ENCODE measurements at places on chromosomes 6 and 20.

DNA sequence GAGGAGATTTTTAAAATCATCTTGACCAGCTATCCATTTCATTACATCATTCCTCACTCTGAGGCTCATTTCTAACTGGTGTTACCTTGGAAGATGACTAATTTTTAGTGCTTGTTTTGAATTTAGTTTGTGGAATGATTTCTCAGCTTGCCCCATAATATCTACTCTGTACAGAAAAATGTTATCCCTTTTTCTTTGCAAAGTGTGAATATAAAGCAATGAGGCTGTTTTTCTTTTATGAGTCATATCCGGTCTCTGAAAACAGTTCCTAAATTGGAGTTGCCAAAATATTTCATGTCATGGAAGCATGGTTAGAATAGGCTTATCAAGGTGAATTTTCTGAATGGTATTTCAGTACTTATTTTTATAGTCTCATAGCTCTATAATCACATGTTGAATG is 43.8 kb downstream of the FUT9 start:
- no peak for DNase-seq

DNA sequence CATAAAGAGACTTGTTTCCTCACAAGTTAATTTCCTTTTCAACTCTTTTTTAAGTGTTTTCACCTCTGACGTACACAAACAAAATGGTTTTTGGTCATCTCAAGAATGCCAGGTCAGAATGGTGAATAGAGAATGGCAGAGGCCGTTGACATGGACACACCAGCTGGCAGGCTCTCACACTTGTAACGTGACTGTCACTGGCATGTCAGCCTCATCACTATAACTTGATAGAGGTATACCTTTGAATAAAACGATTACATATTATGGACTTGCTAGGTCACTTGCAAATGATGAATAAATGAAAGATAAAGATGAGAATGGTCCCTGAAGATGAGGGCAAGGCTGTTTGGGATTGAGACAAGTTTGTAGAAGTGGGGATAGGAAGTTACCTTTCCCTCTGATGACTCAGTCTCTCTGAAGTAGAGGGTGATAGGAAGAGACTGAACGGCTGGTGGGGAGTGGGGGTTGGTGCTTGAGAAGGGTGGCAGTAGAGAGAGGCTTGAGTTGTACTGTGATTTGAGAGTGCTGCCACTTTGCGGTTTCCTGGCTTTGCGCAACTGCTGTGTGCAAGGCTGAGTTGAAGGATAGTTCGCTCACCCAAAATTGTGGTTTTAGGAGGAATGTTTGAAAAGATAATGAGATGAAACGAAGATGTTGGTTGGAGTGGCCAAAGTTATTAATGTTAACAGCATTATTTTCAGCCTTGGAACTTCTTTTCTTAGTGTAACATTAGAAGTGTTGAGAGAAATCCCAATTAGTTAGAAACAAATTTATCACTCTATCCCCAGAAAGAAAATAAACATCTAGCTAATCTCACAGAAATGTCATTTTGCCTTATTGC is 30.3 kb downstream of the TBPL1 start:
- DNase-seq: peak; percentile 58

DNA sequence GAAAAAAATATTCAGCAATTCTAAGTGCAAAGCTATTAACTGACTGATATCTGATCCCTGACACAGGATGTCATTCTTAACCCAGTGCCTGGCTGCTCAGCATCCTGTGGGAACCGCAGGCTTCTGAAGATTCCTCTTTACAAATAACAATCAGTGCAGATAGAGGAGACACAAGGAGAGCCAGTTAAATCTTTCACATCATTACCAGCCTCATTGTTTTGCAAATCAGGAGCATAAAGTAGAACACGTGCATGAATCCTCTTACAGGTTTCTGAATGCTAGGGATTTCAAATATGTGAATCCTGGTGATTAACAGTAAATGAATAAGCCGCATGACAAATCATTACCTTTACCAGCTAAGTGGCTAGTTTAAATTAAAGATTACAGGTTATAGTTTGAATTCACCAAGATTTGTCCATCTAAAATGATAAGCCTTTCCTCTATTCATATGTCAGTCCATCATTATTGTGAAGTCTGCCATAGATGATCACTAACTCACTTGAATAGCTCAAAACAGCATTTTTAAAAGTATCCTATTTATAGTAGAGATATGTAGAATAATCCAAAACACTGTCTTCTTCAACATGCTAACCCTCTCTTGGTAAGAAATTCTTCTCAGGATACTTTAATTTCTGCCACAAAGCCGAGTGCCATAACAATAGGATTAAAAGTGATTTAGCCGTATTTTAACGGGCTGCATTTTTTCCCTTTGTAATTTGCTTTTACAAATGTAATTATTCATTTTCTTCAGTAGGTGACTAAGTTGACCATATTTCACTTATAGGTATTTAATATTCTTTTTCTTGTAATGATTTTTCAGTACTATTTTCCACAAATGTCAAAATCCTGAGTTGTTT is 367.3 kb upstream of the EPHA7 start:
- no peak for DNase-seq

GRCh38 chr6:112877134-112878100 is 530.3 kb downstream of the RFPL4B start:
- no peak for DNase-seq

- no peak for DNase-seq
Measured at GRCh38 chr6:25971187-25971821, 8.7 kb downstream of the TRIM38 start.

GRCh38 chr6:25034431-25034921 is 98.7 kb upstream of the RIPOR2 start:
- no peak for DNase-seq

- DNase-seq: no peak
Measured at GRCh38 chr6:148041546-148041945, 301.1 kb upstream of the SASH1 start.

DNA sequence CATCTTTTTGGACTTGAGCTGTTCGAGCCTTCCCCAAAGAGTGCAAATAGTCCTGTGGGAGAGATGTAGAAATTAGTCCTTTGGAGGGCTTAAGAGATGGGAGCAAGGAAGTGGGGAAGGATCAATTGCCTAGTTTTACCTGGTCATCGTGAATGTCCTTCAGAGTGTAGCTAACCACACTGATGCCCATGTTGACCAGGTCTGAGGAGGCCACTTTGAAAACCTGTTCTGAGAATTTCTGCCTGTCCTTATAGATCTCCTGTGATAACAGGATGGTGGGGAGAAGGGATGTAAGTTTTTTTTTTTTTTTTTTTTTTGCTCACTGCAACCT is 2.0 kb downstream of the FLOT1 start:
- no peak for DNase-seq

DNA sequence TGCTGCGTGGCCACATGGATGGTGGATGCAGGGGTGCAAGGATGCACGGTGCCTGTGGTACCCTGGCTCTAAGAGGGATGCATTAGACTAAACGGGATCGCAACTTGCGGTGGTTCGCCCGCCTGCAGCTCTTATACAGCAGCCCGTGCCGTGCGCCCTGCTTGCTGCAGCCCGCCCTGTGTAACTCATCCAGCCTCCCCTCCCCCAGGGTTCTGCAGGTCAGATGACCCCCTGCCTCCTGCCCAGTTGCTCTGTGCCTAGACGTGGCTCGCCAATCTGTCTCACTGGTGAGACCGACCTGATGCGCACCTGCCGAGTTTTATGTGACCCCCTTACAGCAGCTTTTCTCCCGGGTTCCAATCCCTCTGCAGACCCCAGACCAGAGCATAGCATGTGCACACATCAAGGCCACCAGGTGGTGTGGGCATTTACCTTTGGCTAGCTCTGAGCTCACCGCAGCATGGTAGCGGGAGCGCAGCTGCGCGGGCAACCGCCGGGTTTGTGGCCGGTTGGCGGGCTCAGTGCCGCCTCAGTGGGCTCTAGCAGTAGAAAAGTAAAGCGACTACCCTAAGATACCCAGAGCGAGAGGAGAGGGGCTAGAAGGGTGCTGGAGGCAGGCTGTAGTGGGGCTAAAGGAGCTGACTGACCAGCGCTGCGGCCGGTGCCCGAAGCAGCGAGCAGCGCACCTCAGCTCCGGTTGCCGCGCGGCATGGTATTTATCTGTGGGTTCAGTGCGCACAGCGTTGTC is 693 bp upstream of the GNAS-AS1 start:
- no peak for DNase-seq

- no peak for DNase-seq
Measured at GRCh38 chr6:158506601-158507000, 53.3 kb upstream of the TMEM181 start.

DNA sequence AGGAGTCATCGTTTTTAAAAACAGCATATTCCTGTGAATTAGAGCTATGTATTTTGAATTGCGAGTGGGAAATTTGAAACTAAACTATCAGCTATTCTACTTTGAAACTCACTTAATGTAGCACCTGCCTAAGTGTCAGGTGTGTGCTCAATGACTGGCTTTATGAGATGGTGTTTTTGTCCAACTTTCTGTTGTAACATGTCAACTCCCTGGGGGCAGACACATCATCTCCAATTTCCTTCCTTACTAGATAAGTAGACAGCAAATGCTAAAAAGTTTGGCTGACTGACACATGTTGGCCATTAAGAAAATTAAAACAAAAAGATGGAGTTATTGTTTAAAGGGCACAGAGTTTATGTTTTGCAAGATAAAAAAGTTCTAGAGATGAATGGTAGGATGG is 226.9 kb downstream of the TFAP2B start:
- no peak for DNase-seq

GRCh38 chr6:83853178-83854000 is at the start of gene RIPPLY2:
TSS of gene RIPPLY2 (plus strand) at chr6:83853360. CDS start at chr6:83853417, 57 bp downstream.
- DNase-seq: peak; percentile 8

DNA sequence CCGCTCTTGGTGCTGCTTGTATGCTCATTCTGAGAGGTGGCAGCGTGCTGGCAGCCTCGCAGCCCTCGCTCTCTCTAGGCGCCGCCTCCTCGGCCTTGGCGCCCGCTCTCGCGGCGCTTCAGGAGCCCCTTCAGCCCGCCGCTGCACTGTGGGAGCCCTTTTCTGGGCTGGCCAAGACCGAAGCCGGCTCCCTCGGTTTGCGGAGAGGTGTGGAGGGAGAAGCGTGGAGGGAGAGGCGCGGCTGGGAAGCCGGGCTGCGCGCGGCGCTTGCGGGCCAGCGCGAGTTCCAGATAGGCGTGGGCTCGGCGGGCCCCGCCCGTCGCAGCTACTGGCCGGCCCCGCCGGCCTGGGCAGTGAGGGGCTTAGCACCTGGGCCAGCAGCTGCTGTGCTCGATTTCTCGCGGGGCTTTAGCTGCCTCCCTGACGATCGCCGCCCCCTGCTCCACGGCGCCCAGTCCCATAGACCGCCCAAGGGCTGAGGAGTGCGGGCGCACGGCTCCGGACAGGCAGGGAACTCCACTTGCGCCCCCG is 19.5 kb upstream of the FAM8A1 start:
- peak; percentile 25 for DNase-seq

DNA sequence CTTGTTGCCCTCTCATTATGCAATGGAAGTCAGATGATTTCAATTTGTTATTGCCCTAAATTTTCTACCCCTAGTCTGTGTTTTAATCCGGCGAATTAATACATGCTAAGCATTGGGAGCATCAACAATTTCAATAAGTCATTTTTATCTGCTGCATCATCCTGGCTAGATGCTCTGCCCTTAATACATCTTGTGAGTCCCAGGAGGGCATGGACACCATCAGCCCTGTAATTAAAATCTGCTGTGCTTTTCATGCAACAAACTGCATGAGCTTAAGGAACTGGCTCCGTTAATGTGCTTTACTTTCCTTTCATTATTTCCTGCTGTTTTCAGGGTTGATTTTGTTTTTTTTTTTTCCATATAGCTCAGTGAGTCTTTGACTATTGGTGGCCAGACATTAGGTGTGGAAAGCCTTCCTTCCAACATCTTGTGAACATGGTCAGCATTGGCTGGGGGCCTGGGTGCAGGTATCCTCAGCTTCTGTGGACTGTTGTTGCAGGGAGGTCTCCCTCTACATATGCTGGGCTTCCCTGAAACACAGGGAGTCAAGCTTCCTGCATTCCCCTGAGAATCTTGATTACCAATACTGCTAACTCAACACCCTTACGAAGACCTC is 8.5 kb upstream of the PBOV1 start:
- no peak for DNase-seq

GRCh38 chr6:149052350-149053106 is 265.0 kb upstream of the TAB2 start:
- DNase-seq: no peak

GRCh38 chr6:39891976-39892375 is 42.3 kb downstream of the MOCS1 start:
- DNase-seq: no peak

DNA sequence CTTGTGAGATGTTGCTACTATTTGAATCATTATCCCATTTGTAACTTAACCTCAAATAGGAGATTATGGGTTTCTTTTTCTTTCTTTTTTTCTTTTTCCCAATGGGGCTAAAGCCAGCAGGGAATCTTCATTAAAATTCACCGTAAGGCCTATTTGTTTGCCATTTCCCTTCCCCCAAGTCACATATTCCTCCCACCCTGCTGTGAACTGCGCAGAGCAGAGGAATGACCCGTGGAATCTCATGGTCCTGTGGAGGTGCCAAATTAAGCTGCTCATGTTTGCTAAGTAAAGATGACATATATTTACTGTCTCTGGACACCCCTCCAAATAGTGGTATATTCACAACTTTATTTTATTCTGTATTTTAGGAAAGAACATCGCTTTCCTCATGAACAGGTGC is 699.3 kb downstream of the RNF144B start:
- DNase-seq: no peak

DNA sequence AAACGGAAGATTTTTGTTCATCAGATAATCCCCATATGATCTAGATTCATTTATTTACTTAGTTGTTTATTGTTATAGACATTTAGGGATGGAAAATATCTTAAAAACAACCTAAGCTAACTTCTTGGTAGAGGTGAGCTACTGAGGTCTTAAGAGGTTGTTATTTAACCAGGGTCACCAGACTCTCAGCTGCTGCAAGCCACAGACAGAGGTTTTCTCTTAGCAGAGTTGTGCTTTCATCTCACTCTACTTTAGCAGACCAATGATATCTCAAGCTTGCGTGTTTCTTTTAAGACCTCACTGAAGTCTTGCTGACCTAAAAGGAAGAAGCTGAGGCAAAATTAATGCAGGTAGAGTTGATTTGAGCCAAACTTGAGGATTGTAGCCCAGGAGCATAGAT is 43.6 kb downstream of the NCOA7 start:
- no peak for DNase-seq

DNA sequence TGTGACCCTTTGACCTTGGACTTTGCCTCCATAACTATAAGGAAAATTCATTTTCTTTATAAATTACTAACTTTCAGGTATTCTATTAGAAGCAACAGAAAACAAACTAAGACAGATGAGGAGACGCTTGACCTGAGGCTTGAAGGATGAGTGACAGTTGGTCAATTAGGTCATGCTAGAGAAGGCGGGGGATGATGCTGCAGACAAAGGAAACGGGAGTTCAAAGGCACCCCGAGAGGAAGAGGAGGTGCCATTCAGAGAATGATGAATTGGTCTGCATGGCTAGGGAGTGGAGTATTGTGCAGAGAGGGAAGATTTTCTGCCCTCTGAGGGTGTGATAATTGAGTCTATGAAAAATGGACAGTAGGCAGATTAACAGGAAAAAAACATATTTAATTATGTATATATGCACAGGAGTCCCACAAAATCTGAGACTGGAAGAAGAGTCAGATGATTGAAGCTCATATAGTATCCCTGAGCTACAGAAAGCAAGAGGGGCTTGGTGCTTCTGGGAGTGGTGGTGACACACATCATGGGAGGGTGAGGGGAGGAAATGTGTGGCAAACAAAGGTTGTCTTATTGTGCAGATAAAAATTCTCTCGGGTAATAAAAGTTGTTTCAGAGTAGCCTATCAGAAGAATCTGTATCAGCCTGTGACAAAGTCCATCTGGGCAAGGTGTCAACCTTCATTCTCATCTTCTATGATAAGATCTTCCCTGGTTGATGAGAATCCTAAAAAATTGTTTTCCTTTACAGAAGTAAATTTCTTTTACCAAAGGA is 20.4 kb upstream of the FUCA2 start:
- no peak for DNase-seq

- no peak for DNase-seq
Measured at GRCh38 chr6:14595751-14596150, 478.2 kb downstream of the CD83 start.

Measured in activated CD4-positive, alpha-beta T cell treated with anti-CD3 and anti-CD28 coated beads, Interleukin-2, amount 50 U/mL, for 48 hours (primary cell).